Pulmonary artery endothelial cell (primary cell): ENCODE measurements at places on chromosomes 4 and X.

GRCh38 chrX:115330498-115331168 lies 41.1 kb downstream of the LUZP4 start:
- peak; percentile 30 for DNase-seq

GRCh38 chr4:143071351-143071750 lies 113.4 kb upstream of the USP38 start:
- no peak for DNase-seq

GRCh38 chr4:180828455-180829018 lies 1414.7 kb upstream of the TENM3 start:
- DNase-seq, result no peak

GRCh38 chr4:158836002-158836369 lies 67.2 kb downstream of the FNIP2 start:
- DNase-seq, result no peak

DNA sequence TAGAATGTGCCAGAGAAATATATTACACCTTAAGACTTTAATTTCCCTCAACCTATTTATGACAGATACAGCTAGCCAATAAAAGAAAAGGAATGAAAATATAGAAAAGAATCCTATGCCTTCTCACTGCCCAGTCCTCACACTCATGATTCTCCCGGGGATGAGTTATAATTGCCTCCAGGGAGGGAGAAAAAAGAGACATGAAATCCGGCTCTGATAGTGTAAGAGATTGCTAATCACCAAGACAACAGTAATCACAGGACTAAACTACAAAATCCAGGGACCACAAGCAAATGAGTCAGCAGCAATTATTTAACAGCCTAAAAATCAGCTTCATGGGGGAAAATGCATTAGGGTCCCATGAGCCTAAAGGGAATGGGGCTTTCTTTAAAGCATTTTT lies 95.9 kb upstream of the DUSP21 start:
- DNase-seq, result no peak

GRCh38 chr4:184895012-184895695 lies 69.4 kb upstream of the ACSL1 start:
- no peak for DNase-seq

DNA sequence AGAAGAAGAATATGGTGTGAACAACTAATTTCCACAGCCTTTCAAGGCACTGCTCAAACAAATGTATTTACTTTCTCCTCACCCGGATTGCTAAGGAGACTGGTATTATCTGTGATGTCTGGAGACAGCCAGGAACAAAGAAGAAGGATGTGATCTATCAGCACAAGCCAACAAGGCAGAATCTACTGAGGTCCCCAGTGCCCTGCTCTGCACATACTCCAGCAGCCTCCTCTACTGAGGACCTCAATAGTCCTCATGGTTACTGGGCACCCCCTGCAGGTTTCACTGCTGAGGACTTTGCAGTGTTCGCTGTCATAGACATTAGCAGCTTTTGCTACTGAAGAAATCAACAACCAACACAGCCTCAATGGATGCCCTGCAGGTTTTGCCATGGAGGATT lies 930.1 kb downstream of the ADGRL3 start:
- DNase-seq, result no peak

DNA sequence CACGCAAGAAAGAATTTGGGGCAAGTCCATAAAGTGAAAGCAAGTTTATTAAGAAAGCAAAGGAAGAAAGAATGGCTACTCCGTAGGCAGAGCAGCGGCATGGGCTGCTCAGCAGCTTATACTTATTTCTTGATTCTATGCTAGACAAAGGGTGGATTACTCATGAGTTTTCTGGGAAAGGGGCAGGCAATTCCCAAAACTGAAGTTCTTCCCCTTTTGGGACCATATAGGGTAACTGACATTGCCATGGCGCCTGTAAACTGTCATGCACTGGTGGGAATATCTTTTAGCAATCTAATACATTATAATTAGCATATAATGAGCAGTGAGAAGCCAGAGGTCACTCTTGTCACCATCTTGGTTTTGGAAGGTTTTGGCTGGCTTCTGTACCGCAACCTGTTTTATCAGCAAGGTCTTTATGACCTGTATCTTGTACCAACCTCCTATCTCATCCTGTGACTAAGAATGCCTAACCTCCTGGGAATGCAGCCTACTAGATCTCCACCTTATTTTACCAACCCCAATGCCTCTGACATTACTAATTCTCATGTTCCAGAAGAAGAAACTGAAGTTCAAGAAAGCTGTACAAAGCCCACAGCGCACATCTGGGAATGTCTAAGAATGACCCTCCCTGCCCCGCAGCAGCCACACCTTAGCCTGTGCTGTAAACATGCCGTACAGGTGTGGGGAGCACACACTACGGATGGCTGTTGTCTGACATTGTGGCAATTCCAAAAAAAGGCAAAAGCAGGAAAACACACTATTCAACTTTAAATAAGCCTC lies 18.6 kb downstream of the RXFP1 start:
- DNase-seq, result no peak
